ENCODE measurements at places on chromosomes 4 and X.
A peak's percentile ranks its signal among the peaks of the same experiment; 100 is the strongest.

- no peak for DNase-seq
These were observed 56.9 kb upstream of the ADRA2C start for GRCh38 chr4:3709061-3709845.

DNA sequence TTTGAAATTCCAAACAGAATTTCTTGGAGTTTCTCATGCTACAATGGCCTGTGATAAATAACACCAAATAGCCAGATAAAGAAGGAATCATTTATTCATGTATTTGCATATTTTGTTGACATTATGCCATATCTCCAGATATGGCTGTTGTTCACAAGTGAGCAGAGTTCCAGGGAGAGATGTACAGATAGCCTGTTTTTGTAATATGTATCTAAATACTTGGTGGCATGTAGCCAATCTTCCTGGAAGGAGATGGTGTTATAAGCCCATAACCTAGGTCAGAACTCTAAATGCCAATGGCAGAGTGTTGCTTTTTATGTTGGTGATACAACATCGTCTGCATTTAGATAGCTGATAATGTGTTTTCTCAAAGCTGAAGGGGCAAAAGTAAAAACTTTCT lies 292.2 kb downstream of the FBXO8 start:
- no peak for DNase-seq

DNA sequence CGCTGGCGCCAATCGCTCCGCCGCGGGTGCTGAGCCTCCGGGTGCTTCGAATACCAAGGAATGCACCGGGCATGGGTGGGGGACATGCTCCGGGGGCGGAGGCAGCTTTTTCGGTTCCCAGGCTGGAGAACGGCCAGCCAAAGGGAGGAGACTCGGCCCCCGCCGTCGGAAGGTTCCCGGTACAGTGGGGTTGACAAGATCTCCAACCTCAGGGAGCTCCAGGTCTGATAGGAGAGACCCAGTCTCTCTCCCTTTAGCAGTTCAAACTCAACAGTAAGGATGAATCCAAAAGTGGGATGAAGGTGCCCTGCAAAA lies 29.1 kb upstream of the BCORL1 start:
- DNase-seq: no peak

- DNase-seq: no peak
These were observed 70.8 kb upstream of the PGRMC2 start for GRCh38 chr4:128358231-128358912.

GRCh38 chrX:129318375-129318774 lies 204.9 kb downstream of the SMARCA1 start:
- DNase-seq: no peak

DNA sequence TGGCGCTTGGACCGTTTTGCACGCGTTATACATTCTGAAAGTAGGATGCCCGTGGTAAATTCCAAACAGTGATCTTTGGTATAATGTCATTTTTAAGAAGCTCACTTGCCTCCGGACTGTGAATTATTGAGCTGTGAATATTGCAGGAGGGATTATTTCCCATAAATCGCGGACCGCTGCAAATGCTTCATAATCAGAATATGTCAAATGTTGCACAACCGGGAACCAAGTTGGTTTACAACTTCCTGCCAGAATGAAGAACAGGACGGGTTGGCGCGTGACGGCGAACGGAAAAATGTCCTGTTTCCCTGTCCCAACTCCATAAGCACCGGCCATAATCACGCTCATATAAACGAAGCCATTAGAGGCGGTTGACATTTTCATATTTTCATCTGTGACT lies 67.6 kb downstream of the SHOX start:
- no peak for DNase-seq

DNA sequence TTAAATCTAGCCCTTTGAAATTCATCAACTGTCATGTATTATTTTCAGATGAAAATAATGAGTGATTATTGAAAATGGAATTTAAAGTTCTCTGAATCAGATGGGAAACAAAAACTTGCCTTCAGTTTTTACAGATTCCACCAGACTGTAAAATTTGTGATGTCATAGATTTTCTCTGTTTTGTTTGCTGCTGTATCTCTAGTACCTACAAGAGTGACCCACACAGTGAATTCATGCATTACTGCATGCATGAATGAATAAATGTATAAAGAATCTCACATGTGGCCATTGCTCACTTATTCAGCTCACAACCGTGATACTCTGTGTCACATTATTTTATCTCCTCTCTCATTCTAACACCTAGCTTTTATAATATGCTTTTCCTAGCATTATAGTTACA lies 532.2 kb upstream of the AGA start:
- peak; percentile 45 for DNase-seq

DNA sequence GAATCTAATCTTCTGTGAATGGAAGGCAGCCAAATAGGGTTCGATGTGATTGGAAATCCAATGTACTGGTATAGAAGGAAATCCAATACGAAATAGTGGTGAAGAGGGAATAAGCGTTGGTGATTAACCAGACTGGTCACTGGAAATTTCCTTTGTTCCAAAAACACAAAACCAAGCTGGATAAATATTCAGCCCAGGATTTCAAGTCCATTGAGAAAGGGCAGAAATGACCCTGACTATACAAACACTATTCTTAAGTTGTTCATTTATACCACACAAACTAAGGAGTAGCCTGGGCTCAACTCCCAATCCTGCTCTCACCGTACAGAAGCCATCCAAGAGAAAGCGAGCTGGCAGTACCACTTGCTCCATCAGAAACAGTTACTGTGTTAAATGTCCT lies 32.2 kb downstream of the PCDH19 start:
- DNase-seq: no peak

Measured in Caki2 (cell line).